ENCODE measurements at places on chromosomes 12 and 14. TPM values are rescaled to one million over a fixed set of nuclear protein-coding genes. Genes with fewer than 3 reads are reported as not detected.
A peak's percentile ranks its signal among the peaks of the same experiment; 100 is the strongest.

DNA sequence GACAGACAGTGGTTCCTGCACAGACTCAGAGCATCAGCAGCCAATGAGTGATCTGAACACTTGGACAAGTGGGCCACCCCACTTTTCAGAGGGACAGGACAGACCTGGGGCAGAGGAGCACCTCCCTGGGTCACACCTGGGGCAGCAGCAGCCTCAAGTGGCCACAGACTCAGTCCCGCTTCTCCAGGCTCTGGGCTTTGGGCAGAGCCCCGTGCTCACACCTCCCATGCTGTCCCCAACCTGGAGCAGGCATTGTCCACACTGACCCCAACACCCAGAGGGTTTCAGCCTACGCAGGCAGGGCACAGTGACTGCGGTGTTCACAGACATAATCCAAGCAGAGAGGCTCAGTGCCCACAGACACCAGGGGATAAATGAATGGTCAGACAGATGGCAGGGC lies 135.5 kb upstream of the SFSWAP start:
- no peak for DNase-seq

GRCh38 chr14:89572596-89573398 lies 155.8 kb upstream of the FOXN3 start:
- DNase-seq, result no peak

DNA sequence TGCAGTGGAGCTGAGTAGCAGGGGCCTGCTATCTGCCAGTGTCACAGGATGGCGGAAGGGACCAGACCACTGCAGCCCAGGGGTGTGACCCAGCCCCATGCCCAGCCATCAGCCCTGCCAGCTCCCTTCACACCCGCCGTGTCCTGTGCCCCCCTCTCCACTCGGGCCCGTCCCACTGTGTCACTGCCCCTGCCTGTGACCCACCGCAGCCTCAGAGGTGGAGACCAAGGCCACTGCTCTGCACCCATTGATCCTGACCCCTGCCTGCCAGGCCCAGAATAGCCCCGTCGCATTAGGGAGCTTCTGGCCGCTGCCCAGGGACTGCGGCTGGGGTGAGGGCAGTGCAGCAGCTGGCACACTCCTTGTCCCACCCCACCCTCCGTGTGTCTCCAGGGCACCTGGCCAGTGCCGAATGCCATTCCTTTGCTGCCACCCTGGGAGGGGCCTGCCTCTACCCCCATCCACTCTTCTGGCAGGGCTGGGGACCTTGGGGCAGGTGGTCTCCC lies 2.1 kb upstream of the CRIP2 start:
- DNase-seq, result no peak

DNA sequence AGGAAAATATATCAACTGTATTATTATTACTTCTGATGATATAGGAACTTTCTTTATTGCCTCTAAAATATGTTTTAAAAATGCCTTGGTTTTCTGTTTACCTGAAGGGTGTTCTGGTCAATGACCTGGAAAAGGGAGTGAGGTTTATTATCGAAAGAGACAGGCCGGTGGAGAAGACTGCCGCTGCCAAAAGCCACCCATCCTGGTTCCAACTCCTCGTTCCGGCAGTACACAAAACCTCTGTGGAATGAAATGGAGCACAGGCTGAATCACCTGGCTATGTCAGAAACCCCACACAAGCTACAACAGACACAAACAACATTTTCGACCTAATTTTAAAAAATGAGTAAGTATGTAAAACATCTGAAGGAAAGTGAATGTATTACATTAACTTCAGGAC lies 73.6 kb downstream of the HECTD4 start:
- DNase-seq, result no peak

Gene STXBP6
- 27.4 TPM for total RNA-seq

- no peak for DNase-seq
Measured at GRCh38 chr14:91388551-91388975, 29.1 kb downstream of the CCDC88C start.

Gene TAS2R9
- total RNA-seq, result not detected

DNA sequence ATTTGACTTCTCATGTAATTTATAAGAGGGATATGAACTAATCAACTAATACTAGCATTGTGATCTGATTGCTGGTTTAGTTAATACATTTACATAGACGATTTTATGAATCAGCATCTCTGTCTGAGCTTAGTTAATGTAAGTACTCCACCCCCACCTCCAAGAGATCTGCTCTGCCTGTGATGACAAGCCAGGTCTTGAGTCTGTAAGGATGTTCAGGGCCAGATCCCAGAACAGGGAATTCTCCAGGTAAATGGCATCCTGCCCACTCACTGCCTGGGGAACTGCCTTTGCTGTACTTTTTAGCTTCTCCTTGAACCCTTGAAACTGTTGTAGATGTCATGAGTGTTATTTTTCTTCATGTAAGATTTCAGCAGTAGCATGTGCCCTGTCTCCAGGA lies 289.8 kb downstream of the RGS6 start:
- no peak for DNase-seq

- DNase-seq, result no peak
Measured at GRCh38 chr12:25056486-25057130, 107.7 kb upstream of the BCAT1 start.

- DNase-seq, result peak; percentile 79
Measured at GRCh38 chr14:68628605-68629310, 164.1 kb downstream of the ZFP36L1 start.

DNA sequence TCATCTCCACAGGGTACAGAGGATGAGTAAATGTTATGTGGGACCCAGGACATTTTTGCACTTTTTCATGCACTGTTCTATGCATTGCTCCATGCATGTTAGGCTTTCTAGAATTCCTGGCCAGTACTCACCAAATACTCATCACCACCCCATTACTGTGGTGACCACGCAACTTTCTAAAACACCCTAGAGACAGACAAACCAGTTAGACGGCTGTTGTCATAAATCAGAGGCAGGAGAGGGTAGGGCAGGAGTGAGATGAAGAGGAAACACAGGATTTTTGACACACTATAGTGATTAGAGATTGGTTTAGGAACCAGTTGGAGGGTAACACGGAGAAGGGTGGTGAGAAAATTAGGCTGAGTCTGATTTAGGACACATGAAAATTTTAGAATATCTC lies 59.3 kb downstream of the IFNG start:
- no peak for DNase-seq

GRCh38 chr12:48189331-48190125 lies 6.1 kb downstream of the CCDC184 start:
- DNase-seq, result no peak

Gene MAPK1IP1L
- total RNA-seq, result 72.5 TPM

- DNase-seq, result no peak
Measured at GRCh38 chr12:48894271-48894670, 28.6 kb upstream of the RND1 start.

DNA sequence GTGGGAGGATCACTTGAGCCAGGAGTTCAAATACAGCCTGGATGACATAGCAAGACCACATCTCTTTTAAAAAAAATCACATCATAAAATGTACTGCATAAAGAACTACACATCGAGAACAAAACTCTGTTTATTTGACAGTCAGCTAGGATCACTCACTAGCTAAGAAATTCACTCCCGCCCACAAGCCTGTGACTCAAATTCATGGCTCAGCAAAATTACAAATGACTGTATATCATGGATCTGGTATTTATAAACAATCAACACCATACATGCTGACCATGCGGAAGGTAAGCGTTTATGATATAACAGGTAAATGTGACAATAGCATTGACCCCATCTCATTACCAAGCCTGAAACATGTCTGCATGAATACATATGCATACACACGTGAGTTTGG lies 206.5 kb downstream of the EFCAB11 start:
- DNase-seq, result no peak

GRCh38 chr14:49970474-49971147 lies 77.7 kb downstream of the ARF6 start:
- no peak for DNase-seq

- DNase-seq, result no peak
Measured at GRCh38 chr12:58064666-58065065, 123.3 kb downstream of the ATP23 start.

Gene NOVA1
- 1.6 TPM for total RNA-seq

Gene BCL11B
- 2.4 TPM for total RNA-seq

- DNase-seq, result no peak
Measured at GRCh38 chr12:105948331-105948730, 190.4 kb downstream of the NUAK1 start.

Gene MYO1A
- total RNA-seq, result 1.4 TPM

- no peak for DNase-seq
Measured at GRCh38 chr12:9364224-9365176, 156.3 kb upstream of the PZP start.

Gene OSGEP
- 33.8 TPM for total RNA-seq
